ENCODE measurements at places on chromosomes 12 and 14. TPM values are rescaled to one million over a fixed set of nuclear protein-coding genes. Genes with fewer than 3 reads are reported as not detected.

STYK1 gene
- total RNA-seq: 7.8 TPM

- DNase-seq: no peak
These were observed 4.7 kb downstream of the TNFRSF1A start for GRCh38 chr12:6336889-6337853.

DNA sequence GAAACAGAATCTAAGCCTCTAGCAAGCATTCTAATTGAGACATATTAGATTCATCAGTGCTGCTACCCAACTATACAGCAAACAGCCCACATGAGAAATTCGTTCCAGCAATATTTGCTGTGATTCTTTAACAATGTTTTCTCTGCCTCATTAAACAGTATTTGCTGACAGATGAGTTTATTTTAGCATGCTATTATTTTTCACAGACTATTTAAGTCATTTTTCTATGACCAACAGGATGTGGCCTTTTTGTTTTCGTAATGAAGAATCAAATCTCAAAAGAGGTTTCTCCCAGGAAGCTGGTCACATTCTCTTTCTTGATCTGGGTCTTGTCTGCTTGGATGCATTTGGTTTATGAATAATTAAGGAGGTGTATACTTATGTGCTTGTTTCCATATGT, 23.2 kb upstream of the SERPINA12 start:
- DNase-seq: no peak

- no peak for DNase-seq
These were observed 2.8 kb downstream of the RAPGEF3 start for GRCh38 chr12:47755655-47756562.
